ENCODE measurements at places on chromosomes 5 and 9. TPM values are rescaled to one million over a fixed set of nuclear protein-coding genes. Genes with fewer than 3 reads are reported as not detected.

The TRIM7 gene
- polyA plus RNA-seq, result 3.1 TPM

The NTNG2 gene
- polyA plus RNA-seq, result 0.13 TPM

The C9orf43 gene
- polyA plus RNA-seq, result 0.59 TPM

DNA sequence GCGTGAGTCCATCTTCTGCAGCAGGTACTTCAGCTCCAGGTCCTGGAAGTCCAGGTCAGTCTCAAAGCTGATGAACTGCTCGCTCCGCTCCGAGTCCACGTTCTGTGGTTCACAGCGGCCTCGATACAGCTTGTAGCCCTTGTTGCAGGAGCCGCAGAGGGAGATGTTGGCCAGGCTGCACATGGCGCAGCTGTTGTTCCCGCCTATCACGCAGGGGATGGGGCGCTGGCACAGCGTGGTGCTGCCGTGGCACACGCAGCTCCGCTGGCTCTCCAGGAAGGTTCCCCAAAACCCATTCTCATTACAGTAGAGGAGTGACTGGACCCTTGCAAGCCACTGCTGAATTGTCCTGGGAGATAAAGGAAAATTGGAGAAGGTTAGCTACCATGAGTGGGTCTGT lies 201.4 kb downstream of the BRINP1 start:
- DNase-seq, result no peak

DNA sequence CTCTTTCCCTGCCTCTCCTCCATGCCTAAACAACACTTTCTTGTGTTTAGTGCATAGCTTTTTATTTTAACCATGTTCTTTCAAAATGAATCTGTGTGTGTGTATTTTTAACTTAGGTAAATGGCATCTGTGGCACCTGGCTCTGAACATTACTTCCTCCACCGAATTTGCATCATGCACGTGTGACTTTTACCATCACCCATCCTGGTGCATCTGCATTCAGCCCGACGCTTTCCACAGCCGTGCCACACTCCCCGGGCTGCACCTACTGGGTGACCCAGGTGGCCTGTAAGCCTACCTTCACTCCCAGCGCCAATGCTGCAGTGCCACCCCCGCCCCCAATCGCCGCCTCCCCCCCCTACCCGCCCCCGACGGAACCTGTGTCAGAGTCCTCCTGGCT lies 12.7 kb upstream of the FCN1 start:
- DNase-seq, result no peak

GRCh38 chr5:168620807-168621206 lies 41.6 kb upstream of the PANK3 start:
- DNase-seq, result no peak

The IL9 gene
- not detected for polyA plus RNA-seq

The STOML2 gene
- 120 TPM for polyA plus RNA-seq

The EPB41L4B gene
- polyA plus RNA-seq, result 0.33 TPM

GRCh38 chr5:103224118-103224893 lies 34.3 kb upstream of the MACIR start:
- DNase-seq, result peak; percentile 84

GRCh38 chr9:114592356-114592755 lies 4.8 kb downstream of the ATP6V1G1 start:
- peak; percentile 49 for DNase-seq

The CTSV gene
- 0.16 TPM for polyA plus RNA-seq
